ENCODE measurements at places on chromosomes 13 and 19.

DNA sequence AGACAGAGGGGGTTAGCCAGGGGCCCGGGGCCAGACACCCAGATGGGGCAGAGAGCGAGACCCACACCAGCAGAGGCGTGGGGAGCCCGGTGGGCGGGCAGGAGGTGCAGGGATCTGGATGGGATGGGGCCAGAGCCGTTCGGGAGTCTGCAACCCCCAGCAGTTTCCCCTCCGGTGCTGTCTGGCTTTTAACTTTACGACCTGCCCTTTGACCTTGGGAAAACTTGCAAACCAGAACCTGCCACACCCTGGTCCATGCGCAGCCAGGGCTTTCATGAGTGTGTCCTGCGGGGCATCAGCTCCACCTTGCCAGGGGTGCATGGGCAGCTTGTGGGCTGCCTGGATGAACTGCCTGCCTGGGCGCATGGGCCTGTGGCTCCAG is 9.8 kb downstream of the JOSD2 start:
- no peak for DNase-seq

GRCh38 chr13:86313421-86313820 is 514.2 kb upstream of the SLITRK6 start:
- DNase-seq = no peak

GRCh38 chr19:1394252-1395193 is 6.8 kb downstream of the GAMT start:
- DNase-seq = no peak

GRCh38 chr13:43003010-43003409 is 11.0 kb upstream of the EPSTI1 start:
- DNase-seq = no peak

GRCh38 chr19:18894254-18895037 is 1.5 kb downstream of the CERS1 start:
- DNase-seq = peak; percentile 37

GRCh38 chr13:76929320-76929719 is 19.0 kb upstream of the ACOD1 start:
- no peak for DNase-seq

GRCh38 chr19:6534451-6535093 is 3.7 kb downstream of the TNFSF9 start:
- DNase-seq = no peak

DNA sequence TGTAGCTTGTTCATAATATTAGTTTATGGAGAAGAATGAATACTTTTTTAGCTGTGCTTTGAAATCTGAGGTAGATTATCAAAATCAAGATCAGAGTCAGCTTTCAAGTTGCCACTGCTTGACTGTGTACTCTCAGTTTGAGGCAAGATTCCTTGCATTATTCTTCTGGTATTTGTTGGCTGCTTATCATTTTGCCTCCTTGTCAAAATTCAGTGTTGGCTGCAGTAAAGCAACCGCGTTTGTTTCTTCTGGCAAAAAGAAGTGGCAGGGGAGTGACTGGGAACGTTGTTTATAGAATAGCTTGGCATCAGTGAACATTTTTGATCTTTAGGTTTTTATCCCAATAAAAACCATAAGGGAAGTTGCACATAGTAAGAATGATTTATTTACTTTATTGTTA is 419.3 kb upstream of the GPC6 start:
- no peak for DNase-seq

DNA sequence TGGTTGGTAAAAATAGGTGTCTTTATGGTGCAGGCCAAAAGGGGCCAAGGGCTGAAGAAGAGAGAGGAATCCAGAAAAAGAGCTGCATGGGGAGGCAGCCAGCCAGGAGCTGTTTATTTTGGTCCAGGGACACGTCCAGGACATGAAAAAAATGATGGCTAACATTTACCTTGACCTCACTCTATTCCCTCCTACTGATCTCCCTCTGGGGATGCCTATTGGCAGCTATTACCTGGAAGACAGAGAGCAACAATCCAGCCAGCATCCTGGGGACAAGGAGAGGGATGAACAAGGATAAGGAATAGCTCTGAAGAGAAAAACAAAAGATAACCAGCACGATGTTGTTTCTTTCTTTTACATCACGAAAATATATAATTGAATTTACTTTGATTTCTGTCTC is 1599.6 kb downstream of the SLITRK5 start:
- DNase-seq = no peak

DNA sequence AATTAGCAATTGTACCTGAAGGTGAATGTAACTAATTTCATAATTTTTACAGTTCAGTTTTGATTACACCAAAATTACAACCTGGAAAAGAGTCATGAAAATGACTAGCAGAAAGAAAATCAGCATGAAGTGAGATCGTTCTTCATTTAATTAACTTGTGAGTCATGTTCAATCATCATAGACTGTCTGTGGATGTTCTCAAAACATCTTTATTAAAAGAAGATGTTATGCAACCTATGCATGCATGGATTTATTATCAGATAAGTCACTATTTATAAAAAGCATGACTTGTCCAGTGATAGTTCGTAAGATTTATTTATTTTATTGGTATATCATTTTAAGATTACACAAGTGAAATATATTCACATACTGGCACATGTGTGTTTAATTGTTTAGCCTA is 245.9 kb downstream of the ITGBL1 start:
- no peak for DNase-seq

DNA sequence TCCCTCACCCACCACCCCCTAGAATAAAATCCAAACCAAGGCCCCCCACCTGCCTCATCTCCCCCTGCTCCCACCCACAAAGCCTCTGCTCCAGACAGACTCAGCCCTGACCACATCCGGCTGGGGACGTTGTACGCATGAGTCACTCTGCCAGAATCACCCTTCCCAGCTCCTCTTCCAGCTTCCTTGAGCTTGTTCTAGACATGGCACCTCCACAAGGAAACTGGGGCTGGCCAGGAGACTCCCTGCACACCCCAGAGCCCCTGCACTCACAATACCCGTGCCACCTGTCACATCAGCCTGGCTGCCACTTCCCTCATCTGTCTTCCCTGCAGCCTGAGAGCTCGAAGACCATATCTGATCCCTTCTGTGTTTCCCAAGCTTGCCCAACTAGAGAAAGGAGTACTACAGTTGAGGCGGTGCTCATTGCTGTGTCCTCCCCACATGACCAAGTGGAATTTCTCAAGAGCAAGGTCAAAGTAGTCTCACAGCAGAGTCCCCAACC is 9.7 kb downstream of the DEDD2 start:
- no peak for DNase-seq

DNA sequence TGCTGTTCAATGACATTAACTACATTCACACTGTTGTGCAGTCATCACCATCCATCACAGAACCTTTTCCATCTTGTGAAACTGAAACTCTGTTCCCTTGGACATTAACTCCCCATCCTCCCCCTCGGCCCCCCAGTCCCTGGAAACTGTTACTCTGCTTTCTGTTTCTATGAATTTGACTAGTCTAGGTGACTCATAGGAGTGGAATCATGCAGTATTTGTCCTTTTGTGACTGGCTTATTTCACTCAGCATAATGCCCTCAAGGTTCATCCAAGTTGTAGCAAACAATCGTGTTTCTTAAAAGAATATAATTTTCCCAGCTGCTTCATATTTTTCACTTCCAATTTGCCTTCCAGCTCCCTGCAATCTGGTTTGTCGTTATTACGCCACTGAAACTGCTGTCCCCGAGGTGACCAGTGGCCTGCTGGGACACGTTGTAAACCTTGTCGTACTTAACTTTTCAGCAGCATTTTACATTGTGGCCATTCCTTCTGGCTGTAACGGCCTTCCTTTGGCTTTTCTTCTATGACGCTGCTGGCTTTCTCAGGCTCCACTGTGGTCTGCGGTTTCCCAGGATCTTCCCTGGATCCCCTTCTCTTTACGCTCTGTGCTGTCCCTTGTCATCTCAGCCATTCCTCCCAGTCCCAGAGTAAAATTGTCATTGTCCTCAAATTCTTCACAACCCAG is 74.0 kb downstream of the DHRS12 start:
- DNase-seq = no peak

GRCh38 chr19:29588095-29588494 is 18.0 kb upstream of the POP4 start:
- no peak for DNase-seq

Measured in hematopoietic multipotent progenitor cell treated with erythropoietin and hydrocortisone succinate and interleukin-3 and kit ligand, for 6 days (in vitro differentiated cells).